ENCODE measurements at places on chromosomes 12 and 14.

- no peak for DNase-seq
Observed at GRCh38 chr12:123059500-123059899, 79.0 kb downstream of the ARL6IP4 start.

- DNase-seq = no peak
Observed at GRCh38 chr14:103512701-103513611, 9.7 kb downstream of the CKB start.

DNA sequence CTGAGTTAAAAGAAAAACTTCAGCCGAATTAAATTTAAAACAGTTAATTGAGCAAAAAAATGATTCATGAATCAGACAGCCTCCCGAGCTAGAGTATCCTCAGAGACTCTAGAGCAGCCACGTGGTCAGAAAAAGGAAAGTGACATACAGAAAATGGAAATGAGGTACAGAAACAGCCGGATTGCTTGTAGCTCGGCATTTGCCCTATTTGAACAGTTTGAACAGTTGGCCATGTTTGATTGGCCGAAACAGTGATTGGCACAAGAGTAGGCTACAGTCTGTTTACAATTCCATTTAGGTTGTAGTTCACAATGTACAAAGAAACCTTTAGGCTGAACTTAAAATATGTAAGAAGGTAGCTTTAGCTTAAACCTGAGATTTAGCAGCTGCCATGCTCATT is 12.9 kb upstream of the OXA1L start:
- no peak for DNase-seq

GRCh38 chr14:22977434-22977683 is 5.0 kb downstream of the AJUBA start:
- no peak for DNase-seq

DNA sequence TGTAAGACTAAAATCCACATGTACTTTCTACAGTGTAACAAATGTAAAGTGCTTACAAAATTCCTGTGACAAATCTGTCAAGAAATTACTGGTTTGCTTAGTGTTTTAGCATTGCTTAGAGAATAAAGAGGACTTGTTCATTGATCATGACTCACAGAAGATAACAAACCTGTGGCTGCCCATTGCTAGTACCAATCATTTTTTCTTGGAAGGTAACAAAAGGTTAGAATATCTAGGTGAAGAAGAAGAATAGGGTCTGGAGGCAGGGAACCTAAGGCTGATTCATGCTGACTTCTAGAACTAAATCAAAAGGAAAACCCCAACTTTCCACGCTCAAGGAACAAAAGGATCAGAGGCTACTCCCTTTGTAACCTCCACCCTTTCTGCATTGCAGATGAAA is 232.7 kb upstream of the ABCD2 start:
- DNase-seq = no peak

DNA sequence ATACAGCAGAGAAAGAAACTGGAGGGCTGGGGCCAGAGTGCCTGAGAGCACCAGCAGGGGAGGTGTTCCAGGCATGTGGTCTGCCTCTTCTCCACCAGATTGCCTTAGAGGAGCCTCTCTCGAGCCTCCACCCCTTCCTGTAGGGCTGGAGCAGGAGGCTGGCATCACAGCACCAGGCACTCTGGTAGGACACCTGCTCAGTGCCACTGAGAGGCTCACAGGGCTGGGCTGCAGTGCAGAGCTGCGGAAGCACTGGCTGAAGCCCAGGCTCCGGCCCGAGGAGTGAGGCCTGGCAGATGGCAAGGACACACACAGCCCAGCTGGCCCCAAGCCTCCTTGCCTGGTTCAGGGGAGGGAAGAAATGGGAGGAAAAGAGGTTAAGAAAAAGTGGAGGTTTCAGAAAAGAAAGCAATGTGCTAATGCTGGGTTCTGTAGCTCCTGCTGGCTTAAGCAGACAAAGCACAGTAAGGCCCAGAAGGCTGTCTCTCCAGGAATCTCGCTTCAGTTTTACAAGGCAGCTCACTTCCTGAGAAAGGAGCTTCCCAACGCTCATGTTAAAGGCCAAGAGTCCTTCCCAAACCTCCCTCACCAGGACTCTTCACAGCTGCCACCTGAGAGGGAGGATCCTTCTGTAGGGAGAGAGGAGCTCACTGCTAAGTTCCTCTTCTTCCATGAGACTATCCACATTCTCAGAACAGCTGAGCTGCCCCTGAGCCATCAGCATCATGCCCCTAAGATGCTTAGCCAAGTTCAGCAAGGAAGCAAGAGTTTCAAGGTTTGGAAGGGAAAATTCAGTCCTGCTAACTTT is 23.8 kb downstream of the SPTB start:
- DNase-seq = no peak

- no peak for DNase-seq
Observed at GRCh38 chr12:58184212-58184611, 242.8 kb downstream of the ATP23 start.

- DNase-seq = no peak
Observed at GRCh38 chr12:97404543-97404942, 58.1 kb upstream of the RMST start.

GRCh38 chr12:51850965-51851299 is 2.4 kb upstream of the FIGNL2 start:
- no peak for DNase-seq

GRCh38 chr12:55996715-55997534 is at the start of gene SUOX:
Gene SUOX, plus strand, starts transcription at chr12:55997276. Its CDS starts 4,946 bp downstream, at chr12:56002222.
- no peak for DNase-seq

DNA sequence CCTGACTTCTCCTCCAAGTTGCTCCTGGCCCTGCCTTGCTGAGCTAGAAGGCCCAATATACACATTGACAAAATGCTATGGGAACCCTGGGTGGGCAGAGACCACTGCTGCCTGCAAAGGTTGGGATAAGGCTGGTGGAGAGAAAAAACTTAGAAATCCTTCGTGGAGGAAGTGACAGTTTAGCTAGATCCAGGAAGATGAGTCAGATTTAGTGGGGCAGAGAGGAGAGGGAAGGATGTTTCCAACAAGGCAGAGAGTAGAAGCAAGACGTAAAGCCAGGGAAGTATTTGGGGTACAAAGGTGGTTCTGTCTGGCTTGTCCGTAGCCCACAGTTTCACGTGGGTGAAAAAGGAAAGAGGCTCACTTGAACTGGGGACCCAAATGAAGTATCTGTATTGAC is 69.0 kb upstream of the CLMN start:
- DNase-seq = no peak

- DNase-seq = no peak
Observed at GRCh38 chr14:58872061-58872460, 234.3 kb downstream of the DACT1 start.

DNA sequence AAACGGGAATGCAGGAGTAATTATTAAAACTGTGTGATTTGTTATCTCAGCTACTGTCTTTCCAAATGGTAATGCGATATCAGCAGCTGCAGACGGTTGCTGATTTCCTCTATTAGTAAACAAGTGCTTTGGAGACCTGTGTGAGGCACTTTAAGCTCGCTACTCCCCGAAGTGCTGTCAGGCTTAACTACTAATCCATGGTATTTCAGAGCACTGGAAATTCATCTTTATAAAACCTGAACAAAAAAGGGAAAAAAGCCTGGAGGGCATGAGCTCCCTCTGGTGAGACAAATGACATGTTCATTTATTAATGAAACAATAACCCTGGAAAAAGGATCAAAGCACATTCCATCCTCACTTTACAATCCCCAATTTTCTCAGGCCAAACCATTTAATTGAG is 143.6 kb upstream of the OTX2 start:
- DNase-seq = no peak

DNA sequence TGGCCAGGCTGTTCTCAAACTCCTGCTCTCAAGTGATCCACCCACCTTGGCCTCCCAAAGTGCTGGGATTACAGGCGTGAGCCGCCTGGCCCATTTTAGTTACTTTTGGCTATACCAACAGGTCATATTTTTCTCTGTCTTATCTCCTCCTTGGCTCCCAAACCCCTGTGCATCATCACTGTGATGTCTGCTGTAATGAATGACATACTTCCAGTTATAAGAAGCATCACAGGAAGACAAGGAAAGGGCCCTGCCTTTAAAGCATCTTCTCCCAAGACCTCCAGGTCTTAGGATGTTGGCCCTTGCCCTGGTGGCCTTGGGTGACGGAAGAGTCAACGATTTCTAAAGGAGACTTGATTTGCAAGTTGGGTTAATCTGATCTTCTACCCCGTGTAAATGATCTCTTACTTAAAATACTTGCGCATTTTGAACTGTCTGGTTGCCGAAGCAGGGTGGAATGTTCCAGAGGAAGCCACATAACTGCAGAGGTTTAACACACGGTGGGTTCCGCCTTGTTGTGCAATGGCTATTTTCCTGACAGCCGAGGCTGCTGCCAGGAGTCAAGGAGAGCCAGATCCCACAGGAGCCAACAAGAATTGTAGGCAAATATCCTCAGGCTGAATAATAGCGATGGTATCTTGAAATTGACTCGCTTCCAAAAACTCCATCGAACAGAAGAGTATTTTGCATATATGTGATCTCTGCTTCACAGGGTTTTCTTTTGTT is 55.7 kb upstream of the PLXNC1 start:
- no peak for DNase-seq

DNA sequence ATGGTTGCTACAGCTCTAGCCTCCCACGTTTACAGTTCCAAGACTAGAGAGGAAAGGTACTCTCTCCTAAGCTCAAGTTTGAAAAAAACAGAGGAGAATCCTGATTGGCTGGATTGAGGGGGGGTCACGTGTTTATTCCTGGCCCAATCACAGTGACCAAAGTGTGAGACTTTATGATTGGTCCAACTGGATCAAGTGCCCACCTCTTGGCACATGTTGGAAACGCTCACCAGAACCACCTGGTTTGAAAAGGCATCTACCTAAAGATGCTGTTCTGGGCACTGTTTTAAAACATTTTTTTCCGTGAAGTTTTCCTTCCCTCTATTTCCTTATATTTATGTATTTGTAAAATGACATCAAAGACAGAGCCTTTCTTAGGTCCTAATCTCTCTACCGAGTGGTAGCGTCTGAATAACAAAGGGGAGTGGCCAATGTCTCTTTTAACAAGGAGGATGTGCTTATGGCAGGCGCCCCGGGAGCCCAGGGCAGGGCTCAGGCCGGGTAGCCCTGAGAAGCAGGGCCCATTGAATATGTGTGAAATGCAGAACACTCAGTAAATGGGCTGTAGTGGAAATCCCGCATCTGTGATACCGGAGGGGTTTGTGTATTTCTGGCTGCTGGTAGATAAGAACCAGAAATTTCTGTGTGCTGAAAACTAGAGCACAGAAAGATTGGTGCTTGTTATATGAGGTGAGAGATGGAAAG is 146.2 kb downstream of the ATP23 start:
- DNase-seq = no peak

DNA sequence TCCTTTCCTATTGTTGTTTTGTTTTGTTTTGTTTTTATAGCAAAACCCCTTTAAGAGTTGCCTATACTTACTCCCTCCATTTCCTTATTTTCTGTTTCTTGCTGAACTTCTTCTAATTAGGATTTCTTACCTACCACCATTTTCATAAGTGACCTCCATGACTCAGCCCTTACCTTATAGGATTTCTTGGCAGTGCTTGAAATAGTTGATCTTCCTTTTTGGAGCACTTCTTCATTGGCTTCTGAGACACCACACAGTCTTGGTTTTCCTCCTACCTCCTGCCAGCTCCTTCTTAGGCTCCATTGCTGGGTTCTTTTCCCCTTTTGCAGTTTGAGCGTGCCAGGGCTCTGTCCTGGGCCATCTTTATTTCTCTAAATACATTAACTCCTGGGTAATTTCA is 23.4 kb upstream of the EID3 start:
- DNase-seq = no peak

GRCh38 chr14:50670196-50670865 is 2.2 kb upstream of the SAV1 start:
- no peak for DNase-seq

DNA sequence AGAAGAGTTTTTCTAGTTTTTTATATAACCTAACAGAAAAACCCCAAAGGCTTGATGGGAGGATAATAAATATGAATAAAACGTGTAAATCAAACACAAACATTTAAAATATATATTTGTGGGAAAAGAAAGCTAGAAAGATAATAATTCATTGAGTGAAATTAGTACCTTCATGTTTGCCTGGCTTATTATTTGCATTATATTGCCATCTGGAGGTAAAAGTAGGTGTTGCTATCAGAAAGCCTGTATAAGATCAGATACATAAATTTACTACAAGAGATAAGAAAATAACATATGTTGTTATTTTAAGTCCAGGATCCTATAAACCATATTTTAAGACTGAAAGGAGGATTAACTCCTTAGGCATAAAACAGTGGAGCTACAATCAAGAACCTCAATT is 77.7 kb downstream of the NTS start:
- DNase-seq = no peak

- DNase-seq = no peak
Observed at GRCh38 chr12:105616971-105617540, 286.6 kb downstream of the C12orf75 start.

GRCh38 chr14:86050072-86050683 is 520.2 kb downstream of the FLRT2 start:
- no peak for DNase-seq

DNA sequence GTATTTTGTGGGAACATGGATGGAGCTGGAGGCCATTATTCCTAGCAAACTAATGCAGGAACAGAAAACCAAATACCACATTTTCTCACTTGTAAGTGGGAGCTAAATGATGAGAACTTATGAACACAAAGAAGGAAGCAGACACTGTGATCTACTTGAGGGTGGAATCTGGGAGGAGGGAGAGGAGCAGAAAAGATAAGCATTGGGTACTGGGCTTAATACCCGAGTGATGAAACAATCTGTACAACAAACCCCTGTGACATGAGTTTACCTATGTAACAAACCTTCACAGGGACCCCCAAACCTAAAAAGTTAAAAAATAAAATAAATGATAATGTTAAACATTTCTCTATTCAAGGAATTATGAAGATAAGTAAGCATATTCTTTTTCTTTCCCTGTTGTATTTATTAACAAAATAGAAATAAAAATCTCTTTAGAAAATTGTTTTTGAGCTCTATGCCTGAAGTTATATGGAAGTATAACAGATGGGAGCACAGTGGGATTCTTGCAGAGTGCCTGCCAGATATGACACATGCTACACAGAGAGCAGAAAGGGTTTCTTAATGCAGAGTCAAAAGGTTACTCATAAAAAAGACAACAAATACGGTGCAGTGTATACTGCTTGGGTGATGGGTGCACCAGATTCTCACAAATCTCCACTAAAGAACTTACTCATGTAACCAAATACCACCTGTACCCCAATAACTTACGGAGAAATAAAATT is 52.0 kb upstream of the SYNE2 start:
- no peak for DNase-seq

DNA sequence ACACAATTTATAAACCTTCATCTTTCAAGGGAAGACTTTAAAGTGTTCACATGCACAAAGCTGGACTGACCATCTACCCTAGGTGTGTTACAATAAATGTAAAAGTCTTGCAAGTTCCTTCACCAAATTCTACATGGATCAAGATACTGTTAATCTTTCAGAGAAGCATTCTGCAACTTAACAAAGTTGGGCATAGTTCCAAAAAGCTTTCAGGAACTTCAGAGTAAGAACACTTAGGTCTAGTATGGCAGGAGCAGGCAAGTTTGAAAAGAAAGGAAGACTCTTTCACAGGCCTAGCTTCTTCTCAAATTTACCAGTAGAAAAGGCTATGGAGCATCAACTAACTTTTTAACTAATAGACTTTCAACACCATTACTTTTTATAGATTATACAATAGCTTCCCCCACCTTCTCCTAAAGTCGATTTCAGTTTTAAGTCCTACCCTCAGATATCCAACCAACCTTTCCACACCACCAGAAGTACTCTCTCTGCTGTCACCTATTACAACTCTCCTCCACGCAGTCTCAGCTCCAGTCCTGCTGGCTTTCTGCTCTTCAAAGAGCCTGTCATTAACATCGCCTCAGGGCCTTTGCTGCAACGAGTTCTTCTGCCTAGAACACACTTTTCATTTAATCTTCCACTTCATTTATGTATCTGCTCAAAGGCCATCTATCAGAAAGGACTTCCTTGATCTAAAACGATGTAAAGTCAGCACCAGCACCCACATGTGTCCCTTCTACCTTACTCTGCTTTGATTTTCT is 333.9 kb downstream of the CEP128 start:
- no peak for DNase-seq

All from stimulated activated CD8-positive, alpha-beta memory T cell treated with anti-CD3 and anti-CD28 coated beads, Interleukin-2, amount 100 ng/mL, for 1 hour (primary cell).